Activated naive CD4-positive, alpha-beta T cell treated with Interleukin-2 at 50 U/mL for 16 hours (primary cell): ENCODE measurements at places on chromosomes 2 and 18.

- DNase-seq = no peak
These were observed 289.1 kb downstream of the GBX2 start for GRCh38 chr2:235879116-235879515.

GRCh38 chr18:44851856-44852621 lies 171.4 kb downstream of the SETBP1 start:
- no peak for DNase-seq

- DNase-seq = no peak
These were observed 1.6 kb downstream of the IRS1 start for GRCh38 chr2:226797989-226798421.

- DNase-seq = no peak
These were observed 12.5 kb downstream of the HDLBP start for GRCh38 chr2:241302759-241303651.

DNA sequence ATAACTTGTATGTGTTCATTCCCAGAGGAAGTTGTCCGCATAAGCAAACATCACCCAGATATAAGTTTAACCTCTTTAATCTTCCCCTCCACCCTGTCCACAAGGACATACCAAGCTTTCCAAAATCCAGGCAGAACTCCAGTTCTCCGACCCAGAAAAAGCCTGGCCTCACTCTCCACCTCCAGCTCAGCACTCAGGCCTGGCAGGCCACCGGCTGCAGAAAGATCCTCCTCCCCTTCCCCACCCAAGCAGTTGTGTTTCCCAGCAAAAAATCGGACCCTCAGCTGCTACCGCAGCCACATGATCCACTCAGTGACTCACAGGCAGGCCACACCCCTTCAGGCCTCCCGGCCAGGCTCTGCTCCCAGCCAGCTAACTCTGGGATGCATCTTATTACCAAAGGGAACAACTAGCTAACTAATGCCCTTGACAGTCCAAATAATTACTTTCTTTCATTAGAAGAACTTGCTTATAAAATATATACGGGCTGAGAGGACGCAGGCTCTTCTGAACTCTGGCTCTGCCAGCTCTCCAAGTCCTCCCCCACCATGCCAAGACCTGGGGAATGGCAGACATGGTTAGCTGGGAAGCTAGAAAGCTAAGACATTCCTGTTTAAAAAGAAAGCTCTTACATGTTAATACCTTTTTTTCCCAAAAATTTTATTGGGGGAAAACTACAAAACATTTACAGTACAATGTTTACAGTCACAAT lies 4.5 kb downstream of the ZFP36L2 start:
- DNase-seq = peak; percentile 55

DNA sequence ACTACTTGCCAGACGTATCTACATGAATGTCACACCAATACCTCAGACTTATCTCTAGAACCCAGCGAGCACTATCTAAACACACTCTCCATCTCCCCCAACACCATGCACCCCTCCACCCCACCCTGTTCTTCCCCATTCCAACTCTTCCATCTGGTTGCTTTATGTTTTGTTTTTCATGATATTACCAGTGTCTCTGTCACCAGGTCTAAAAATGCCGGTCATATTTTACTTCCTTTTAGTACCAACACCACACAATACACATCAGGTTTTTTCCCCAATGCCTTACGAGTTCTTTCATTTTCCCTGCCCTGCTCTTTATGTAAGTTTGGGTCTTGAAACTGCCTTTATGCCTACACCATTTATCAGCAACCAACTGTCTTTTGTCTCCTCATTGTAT lies 10.2 kb upstream of the ITGA4 start:
- no peak for DNase-seq

DNA sequence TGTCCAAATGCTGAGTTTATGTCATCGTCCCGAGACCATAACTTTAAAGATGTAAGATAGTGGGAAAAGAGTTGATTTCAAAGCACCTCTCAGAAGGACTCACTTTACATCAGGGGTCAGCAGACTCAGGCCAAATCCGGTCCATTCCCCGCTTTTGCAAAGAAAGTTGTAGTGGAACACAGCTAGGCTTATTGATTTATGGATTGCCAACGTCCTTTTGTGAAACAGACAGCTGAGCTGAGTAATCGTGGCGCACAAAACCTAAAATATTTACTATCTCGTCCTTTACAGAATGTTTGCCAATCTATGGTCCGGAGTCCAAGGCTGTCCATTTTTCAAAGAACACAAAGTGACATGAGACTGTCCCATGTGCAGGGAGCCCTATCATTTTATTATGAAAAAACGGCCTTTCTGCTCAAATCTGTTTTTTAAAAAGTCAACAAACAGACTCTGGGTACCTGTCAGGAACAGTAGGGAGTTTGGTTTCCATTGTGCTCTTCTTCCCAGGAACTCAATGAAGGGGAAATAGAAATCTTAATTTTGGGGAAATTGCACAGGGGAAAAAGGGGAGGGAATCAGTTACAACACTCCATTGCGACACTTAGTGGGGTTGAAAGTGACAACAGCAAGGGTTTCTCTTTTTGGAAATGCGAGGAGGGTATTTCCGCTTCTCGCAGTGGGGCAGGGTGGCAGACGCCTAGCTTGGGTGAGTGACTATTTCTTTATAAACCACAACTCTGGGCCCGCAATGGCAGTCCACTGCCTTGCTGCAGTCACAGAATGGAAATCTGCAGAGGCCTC lies at the start of gene IL1RN:
TSS of gene IL1RN (plus strand) at position 754 of the 801 bp plus-strand sequence. CDS start at position 781, 27 bp downstream.
- DNase-seq = no peak

- no peak for DNase-seq
These were observed 34.2 kb downstream of the IMPA2 start for GRCh38 chr18:12015416-12016062.

DNA sequence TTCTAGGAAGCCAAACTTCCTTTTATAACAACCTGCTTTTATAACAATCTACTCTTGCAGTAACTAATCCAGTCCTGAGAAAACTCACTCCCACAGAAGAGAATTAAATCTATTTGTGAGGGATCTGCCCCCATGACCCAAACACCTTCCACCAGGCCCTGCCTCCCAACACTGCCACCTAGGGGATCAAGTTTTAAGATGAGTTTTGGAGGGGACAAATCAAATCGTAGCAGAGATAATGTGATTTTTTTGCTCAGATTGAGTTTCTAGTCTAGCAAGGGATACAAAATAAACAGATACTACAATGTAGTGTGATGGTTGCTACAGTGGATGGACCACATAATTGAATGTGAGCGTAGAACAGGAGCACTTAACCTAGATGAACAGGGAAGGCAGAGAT lies 52.2 kb downstream of the NCOA1 start:
- no peak for DNase-seq

DNA sequence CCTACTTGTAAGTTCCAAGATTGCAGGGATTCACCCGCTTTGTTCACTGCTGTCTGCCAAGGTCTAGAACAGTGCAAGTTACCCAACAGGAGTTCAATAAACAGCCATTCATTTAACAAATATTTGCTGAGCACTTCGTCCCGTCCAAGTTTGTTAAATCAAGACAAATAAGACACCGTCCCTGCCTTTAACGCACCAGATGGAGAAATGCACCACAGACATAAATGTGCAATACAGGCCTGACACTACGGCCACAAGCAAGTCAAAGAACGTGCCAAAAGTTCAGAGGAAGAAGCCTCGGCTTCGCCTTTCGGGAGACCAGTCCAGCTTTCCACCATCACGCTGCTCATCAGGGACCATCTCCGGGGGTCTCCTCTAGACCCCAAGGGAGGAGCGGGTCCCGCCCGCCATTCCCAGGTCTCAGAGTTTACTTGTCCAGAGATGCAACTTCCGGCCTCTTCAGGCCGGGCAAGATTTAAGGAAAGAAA lies 429 bp downstream of the C2orf76 start:
- DNase-seq = no peak

DNA sequence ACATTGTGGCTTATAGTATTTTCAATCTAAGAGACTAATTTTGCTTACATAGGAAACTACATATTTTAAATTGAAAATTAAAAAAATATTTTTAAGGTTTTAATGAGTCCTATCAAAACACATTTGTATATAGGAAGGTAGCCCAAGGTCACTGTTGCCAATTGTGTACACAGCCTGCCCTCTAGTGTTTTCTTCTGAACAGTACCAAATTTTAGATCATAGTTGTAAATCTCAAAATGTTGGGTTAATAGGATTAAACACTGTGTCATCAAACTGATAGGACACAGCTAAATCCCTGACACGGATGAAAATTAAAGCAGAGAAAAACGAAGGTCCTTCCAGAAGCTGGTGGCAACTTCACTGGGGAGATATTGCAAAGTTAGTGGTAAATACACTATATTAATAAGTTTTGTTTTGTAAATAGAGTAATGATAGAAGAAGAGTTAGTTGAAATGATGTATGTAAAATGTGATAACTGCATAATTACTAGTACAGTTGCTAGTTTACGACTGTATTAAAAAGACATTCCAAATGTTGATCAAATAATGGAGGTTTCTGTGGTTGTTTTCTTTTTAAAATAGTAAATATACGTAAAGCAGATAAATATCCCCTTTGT lies 19.7 kb downstream of the CLUL1 start:
- no peak for DNase-seq

GRCh38 chr2:231985823-231986261 lies 24.3 kb downstream of the DIS3L2 start:
- no peak for DNase-seq

GRCh38 chr2:128997166-128997866 lies 678.6 kb upstream of the HS6ST1 start:
- DNase-seq = no peak
